ENCODE measurements at places on chromosomes 3 and 15.

DNA sequence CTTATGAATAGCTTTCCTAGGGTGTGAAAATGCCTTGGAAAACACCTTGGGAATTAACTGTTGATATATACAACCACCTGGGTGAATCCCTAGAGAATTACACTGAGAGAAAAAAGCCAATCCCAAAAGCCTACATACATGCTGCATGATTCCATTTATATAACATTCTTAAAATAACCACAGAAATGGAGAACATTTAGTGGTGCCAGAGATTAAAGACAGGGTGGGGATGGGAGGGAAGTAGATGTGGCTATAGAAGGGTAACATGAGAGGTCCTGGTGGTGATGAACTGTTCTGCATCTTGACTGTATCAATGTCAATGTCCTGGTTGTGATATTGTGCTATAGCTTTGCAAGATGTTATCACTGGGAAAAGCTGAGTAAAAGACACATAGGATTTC, 291.0 kb downstream of the CLSTN2 start:
- no peak for DNase-seq

- DNase-seq, result no peak
These were observed 85.3 kb upstream of the RORA start for GRCh38 chr15:61314427-61314826.

GRCh38 chr3:10021856-10022775, 4.1 kb upstream of the FANCD2 start:
- no peak for DNase-seq

- DNase-seq, result no peak
These were observed 756.8 kb upstream of the LMCD1 start for GRCh38 chr3:7744850-7745249.

- DNase-seq, result no peak
These were observed 53.3 kb downstream of the ITGB5 start for GRCh38 chr3:124833710-124834332.

- DNase-seq, result peak; percentile 55
These were observed 61.9 kb downstream of the TM4SF4 start for GRCh38 chr3:149536429-149536828.
